Left hindlimb (tissue), 1 donor: ENCODE measurements at places on chromosomes 12 and 14.
A peak's percentile ranks its signal among the peaks of the same experiment; 100 is the strongest.

- peak; percentile 83 for DNase-seq
These were observed 105.0 kb downstream of the PPP2R5E start for GRCh38 chr14:63438065-63438757.

- DNase-seq: no peak
These were observed 297.3 kb upstream of the FAR2 start for GRCh38 chr12:28851781-28852180.

- DNase-seq: no peak
These were observed 11.6 kb downstream of the KMT2D start for GRCh38 chr12:49048953-49049352.

DNA sequence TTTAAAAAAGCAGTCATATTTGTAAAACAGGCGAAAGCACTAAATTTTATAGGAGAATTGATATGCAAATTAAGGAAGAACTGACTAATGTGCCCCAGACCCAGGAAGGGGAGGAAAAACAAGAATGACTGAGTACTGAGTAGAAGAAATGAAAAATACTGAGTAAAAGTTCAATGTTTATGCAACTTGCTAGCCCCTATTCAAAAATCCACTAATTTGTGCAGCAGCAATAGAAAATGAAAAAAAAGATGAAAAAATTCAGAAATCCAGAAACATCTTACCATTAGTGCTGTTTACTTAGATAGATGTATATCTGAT, 6.1 kb downstream of the CHD8 start:
- no peak for DNase-seq

GRCh38 chr12:52052468-52053186, 1.4 kb downstream of the NR4A1 start:
- DNase-seq: peak; percentile 28

- peak; percentile 35 for DNase-seq
These were observed 50.5 kb upstream of the RAP1B start for GRCh38 chr12:68559984-68560850.

- DNase-seq: no peak
These were observed 21.8 kb downstream of the PDE6H start for GRCh38 chr12:14994610-14995009.

- no peak for DNase-seq
These were observed 1282.3 kb upstream of the FLRT2 start for GRCh38 chr14:84247693-84248092.

DNA sequence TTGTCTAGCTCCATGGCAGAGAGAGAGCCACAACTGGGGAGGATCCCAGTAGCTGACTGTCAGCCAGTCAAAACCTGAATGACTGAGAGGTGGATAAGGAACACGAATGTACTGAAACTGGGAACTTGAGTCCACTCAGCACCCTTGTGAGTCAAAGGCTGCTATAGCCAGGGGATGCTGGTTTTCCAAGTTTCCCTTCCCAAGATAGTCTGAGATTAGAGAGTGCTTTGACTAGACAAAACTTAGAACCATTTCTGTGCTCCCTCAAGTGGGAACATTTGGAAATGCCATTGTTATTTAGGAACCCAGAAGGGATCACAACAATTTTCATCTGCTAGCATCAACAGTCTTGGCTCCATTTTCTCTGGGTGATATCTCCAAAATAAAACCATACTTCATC, 4.0 kb downstream of the PRKAG1 start:
- DNase-seq: no peak

DNA sequence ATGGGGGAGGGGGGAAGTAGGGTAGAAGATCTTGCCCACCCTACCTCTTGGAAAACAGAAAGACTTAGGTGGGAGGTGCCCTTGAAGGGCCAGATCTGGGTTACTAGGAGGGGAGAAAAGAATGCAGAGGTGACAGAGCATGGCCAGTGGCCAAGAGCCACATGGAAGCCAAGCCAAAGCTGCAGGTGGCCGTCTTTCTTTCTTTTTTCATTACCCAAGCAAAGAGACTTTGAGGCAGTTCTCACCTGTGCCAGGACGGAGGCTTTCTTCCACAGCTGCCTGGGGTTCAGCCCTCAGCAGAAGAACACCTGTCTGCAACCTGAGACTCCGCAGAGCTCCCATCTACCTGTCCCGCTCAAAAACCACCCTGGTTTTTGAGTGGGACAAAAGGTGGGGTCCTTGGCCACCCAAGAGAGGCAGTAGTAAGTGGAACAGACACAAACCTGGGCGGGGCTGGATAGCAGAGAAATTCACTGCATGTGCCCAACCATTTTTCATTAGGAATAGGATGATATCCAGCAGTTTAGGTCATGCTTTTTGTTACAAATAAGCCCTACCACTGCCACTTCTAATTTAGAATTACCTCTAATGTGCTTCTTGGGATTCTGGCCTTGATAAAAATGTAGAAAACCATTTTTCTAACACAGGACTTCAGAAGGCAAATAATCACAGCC, 116.5 kb downstream of the DYRK2 start:
- DNase-seq: no peak

DNA sequence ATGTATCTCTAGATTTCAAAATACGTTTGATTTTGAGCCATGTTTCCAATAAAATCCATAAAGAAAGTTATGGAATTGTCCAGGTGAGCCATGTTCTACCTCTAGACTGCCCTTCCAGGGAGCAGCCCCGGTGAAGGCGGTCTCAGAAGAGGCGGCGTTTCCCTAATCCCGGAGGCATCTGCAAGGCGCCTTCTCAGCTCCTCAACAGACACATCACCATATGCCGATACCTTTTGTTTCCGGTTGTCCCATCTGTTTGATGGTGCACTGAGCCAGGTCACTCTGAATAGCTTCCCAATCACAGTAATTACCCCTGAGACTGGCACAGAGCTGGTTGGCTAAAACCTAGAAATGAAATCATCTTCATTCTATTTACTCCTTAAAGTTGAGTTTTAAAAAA, 305.5 kb upstream of the FKBP4 start:
- no peak for DNase-seq

GRCh38 chr12:24561882-24562770, 386.8 kb downstream of the BCAT1 start:
- DNase-seq: peak; percentile 87

GRCh38 chr12:100460702-100461101, 13.0 kb upstream of the NR1H4 start:
- no peak for DNase-seq

DNA sequence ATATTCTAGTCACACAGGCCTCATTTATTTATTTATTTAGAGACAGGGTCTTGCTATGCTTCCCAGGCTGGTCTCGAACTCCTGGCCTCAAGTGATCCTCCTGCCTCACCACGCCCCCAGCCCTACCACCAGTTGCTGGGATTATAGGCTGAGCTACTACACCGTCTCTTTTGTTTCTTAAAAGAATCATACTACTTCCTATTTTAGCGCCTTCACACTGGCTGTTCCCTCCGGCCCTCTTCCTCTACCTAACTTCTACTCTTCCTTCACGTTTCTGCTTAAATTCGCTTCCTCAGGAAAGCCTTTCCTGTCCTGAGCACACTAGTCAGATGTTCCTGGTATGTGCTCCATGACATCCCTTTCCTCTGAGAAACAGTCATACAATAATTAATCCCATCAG, 6.4 kb upstream of the MRPL42 start:
- no peak for DNase-seq

DNA sequence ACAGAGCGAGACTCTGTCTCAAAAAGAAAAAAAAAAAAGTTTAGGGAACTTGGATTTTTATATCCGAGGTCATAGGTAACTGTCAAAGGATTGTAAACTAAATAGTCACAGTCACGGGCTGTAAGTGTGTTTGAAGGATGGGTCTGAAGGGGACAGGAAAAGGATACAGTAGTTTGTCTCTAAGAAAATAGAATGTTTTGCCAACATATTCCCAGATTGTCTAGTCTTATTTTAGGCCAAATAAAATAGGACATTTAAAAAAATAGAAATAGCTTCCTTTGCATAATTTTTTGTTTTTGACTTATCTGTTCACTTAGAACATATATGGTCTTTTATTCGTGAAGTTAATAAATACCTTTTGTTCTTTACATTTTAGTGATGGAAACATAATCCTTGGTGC, 24.2 kb upstream of the REP15 start:
- no peak for DNase-seq

- DNase-seq: no peak
These were observed 80.5 kb downstream of the MED13L start for GRCh38 chr12:116196752-116197718.

GRCh38 chr12:114697741-114698565, 14.0 kb upstream of the TBX3 start:
- no peak for DNase-seq

DNA sequence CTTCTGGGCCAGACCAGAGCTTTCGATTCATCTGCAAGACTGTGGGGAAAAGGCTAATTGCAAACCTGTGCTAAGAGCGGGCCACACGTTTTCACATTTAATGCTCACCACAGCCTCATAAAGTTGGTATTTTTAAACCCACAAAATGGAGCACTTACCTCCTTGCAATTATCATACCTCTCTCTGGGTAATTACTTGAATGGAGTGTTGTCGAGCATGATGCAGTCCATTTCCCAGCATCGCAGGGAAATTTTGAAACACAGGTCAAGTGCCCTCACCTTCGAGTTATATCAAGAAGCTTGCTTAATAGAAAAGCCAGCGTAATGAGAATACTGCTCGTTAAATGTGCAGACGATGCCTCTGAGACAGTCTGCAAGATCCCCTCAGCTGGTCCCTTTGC, 8.8 kb upstream of the IFI27L2 start:
- DNase-seq: no peak

GRCh38 chr12:95882080-95882479, 23.3 kb downstream of the SNRPF start:
- DNase-seq: no peak

DNA sequence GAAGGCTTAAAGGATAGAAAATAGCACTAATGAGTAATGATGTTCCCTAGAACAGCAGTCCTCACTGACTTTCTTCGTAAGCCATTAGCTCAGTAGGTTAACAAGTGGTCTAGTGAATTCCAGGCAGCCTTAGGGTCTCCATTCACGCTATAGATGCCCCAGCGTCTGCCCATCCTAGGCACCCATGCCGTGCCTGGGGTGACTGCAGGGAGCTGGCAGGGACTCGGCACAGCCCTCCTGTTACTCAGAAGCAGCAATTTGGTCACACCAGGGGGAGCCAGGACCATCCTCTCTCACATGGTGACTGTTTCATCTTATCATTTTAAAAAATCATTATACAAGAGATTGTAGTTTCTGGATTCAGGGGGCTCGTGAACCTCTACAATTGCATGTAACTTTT, 66.0 kb upstream of the TRAF3 start:
- DNase-seq: no peak

GRCh38 chr14:65709576-65709975, 297.0 kb downstream of the FUT8 start:
- no peak for DNase-seq

- peak; percentile 56 for DNase-seq
These were observed at the start of gene DHH for GRCh38 chr12:49094160-49094974. Gene DHH, minus strand, starts transcription at chr12:49094801. Its CDS starts 289 bp downstream, at chr12:49094512.

- no peak for DNase-seq
These were observed 133.7 kb upstream of the RASSF8 start for GRCh38 chr12:25824734-25825133.

- no peak for DNase-seq
These were observed 68.6 kb downstream of the FIGNL2 start for GRCh38 chr12:51779876-51780275.

GRCh38 chr12:10268037-10268436, 39.6 kb upstream of the KLRD1 start:
- no peak for DNase-seq

GRCh38 chr12:130127532-130127911, 34.7 kb upstream of the FZD10 start:
- peak; percentile 20 for DNase-seq

DNA sequence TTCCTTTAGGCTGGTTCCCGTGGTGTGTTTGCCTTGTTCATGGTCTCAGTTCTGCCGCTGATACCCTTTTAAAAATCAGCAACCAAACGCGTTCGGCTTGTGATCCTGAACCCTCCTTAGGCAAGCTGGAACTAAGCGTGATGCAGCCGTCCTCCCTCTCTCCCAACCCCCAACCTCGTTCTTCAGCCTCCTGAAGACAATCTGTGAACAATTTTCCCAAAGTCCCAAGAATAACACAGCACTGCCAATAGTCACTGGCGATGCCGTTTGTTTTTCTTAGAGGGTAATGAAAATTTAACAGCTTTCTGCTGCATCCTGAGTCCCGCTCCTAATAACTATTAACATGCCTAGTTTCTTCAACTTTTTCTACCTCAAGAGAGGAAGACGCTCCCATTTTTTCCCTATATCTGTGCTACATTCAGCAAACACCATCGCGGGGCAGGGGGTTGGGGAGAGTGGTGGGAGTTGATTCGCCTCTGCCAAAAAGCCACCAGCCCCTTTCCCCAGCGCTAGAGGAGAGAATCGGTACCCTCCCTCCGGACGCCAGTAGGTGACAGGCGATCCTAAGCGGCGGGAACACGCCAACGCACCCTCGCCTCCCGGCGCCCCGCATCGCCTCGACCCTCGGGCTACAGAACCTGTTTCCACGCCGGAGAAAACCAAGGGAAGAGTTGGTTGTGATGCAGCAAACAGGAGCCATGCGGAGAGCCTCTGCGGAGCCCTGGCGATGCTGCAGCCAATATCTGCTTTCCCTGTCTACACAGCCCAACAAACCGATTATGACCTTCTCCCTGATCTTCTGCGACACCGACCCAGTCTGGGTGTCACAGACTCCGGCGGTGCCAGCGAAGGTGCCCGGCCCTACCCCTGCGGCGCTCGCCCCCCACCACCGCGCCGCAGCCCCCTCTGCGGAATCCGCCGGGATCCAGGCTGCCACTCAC, 752 bp downstream of the PRICKLE1 start:
- peak; percentile 72 for DNase-seq

- no peak for DNase-seq
These were observed 48.8 kb downstream of the LRCOL1 start for GRCh38 chr12:132561427-132562156.
